ENCODE measurements at places on chromosomes 2 and 18. TPM values are rescaled to one million over a fixed set of nuclear protein-coding genes. Genes with fewer than 3 reads are reported as not detected.

DNA sequence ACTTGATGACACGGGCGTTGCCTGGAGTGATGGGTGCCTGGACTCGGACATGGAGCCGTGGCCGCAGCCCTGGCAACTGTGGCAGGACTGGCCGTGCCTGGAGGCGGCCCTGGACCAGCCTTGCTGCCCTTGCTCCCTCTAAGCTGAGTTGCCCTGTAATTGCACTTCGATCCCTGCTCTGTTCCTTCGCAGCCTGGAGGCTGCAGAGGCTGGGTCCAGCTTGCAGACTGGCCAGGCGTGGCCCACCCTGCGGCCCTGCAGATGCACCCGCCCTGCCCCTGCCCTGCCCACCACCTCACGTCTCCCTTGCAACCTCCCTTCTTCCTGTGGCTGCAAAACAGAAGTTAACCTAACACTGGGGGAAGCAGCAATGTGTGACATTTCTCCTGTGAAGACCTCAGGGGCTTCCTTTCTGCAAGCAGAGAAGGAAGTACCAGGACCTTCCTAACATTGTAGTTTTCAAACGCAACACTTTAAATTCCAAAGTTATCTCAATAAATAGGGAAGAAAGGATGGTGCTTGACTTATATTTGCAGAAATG, 174.6 kb upstream of the TPO start:
- H3K4me3 ChIP-seq, result no peak overlapping the region
- H3K36me3 ChIP-seq, result no peaks in the 10 kb centered on the region
- DNase-seq, result no peak
- no peaks in the 10 kb centered on the region for H3K27me3 ChIP-seq
- no peak overlapping the region for H3K27ac ChIP-seq
- H3K4me1 ChIP-seq, result no peaks in the 10 kb centered on the region

- no peaks in the 10 kb centered on the region for H3K27me3 ChIP-seq
- H3K4me1 ChIP-seq, result peaks cover 21% of the 10 kb centered on the region
- H3K27ac ChIP-seq, result no peak overlapping the region
- H3K36me3 ChIP-seq, result no peaks in the 10 kb centered on the region
Measured at GRCh38 chr2:159455330-159455918, 160.9 kb downstream of the BAZ2B start.

HAAO gene
- total RNA-seq, result 0.17 TPM

- H3K27ac ChIP-seq, result no peak overlapping the region
- peaks cover 10% of the 10 kb centered on the region for H3K36me3 ChIP-seq
- no peak for DNase-seq
- H3K4me3 ChIP-seq, result no peak overlapping the region
- H3K27me3 ChIP-seq, result no peaks in the 10 kb centered on the region
- H3K4me1 ChIP-seq, result no peaks in the 10 kb centered on the region
Measured at GRCh38 chr2:207898354-207898695, 127.0 kb downstream of the PLEKHM3 start.

SAG gene
- total RNA-seq, result 1.3 TPM

GRCh38 chr2:110124939-110125691, 9.5 kb upstream of the MALL start:
- H3K27ac ChIP-seq, result no peak overlapping the region
- peaks cover 4% of the 10 kb centered on the region for H3K4me1 ChIP-seq
- no peak overlapping the region for H3K4me3 ChIP-seq
- no peaks in the 10 kb centered on the region for H3K36me3 ChIP-seq
- no peak for DNase-seq

ZC3H6 gene
- 14.4 TPM for total RNA-seq

GRCh38 chr2:71609441-71609840, 156.1 kb downstream of the DYSF start:
- no peaks in the 10 kb centered on the region for H3K36me3 ChIP-seq
- peaks cover 3% of the 10 kb centered on the region for H3K27me3 ChIP-seq
- peak; percentile 4 for DNase-seq
- H3K4me1 ChIP-seq, result peaks cover 3% of the 10 kb centered on the region
- no peak overlapping the region for H3K27ac ChIP-seq

DNA sequence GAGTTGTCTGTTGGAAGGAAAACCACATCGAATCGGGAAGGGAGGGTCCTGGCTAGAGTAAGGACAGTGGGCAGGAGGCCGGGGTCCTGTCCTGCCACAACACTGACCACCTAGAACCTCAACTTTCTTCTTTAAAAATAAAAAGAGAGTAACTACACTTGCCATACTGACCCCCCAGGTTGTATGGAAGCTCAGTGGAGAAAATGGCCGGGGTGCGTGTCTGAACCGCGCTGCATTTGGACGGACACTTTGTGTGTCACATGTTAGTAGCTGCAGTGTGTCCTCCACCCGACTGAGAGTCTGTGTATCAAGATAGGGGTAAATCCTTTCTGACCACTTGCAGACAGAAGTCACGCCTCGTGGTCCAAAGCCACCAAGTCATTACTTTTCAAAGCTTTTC, 87.0 kb downstream of the GBX2 start:
- no peaks in the 10 kb centered on the region for H3K36me3 ChIP-seq
- H3K4me1 ChIP-seq, result no peaks in the 10 kb centered on the region
- peaks cover 3% of the 10 kb centered on the region for H3K27me3 ChIP-seq

RAMP1 gene
- total RNA-seq, result 0.97 TPM
